ENCODE measurements at places on chromosomes 3 and 15. TPM values are rescaled to one million over a fixed set of nuclear protein-coding genes. Genes with fewer than 3 reads are reported as not detected.

Gene OR5K2
- not detected for total RNA-seq

Gene VPS8
- total RNA-seq: 93.1 TPM

Gene MAGEL2
- total RNA-seq: 2.5 TPM

Gene RPSA
- total RNA-seq: 2,504 TPM

Gene ERICH6
- not detected for total RNA-seq

Gene CHRNA7
- 14.0 TPM for total RNA-seq

Gene CTXN2
- 0.60 TPM for total RNA-seq

Gene HTR3E
- not detected for total RNA-seq

Gene STAC
- 9.6 TPM for total RNA-seq

- H3K4me3 ChIP-seq: no peak overlapping the region
- H3K4me1 ChIP-seq: peaks cover 49% of the 10 kb centered on the region
- no peak overlapping the region for H3K27ac ChIP-seq
- no peaks in the 10 kb centered on the region for H3K27me3 ChIP-seq
- DNase-seq: no peak
- peaks cover 7% of the 10 kb centered on the region for H3K36me3 ChIP-seq
Observed at GRCh38 chr3:33428734-33429133, 11.5 kb downstream of the UBP1 start.

- no peaks in the 10 kb centered on the region for H3K27me3 ChIP-seq
- H3K4me3 ChIP-seq: no peak overlapping the region
- H3K27ac ChIP-seq: no peak overlapping the region
- no peak for DNase-seq
- H3K4me1 ChIP-seq: peaks cover under 1% of the 10 kb centered on the region
Observed at GRCh38 chr3:86239946-86240345, 751.0 kb downstream of the VGLL3 start.

DNA sequence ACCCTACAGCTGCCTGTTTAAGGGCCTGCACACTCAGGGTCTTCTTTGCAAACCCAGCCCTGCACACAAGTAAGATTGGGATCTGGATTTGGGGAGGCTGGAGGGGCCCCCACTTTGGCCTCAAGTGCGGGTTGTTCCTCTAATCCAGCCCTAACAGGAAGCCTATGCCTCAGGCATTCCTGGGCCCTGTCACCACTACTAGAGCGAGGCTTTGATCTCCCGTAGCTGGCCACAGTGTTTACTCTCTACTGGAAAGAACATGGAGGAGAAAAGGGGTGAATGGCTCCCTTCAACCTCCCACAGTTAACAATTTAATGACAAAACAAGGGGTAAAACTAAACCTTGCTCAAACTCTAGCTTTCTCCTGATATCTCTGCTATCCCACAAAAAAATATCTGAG is 48.4 kb downstream of the DZIP1L start:
- DNase-seq: no peak
- no peaks in the 10 kb centered on the region for H3K4me1 ChIP-seq
- no peak overlapping the region for H3K27ac ChIP-seq
- H3K36me3 ChIP-seq: no peaks in the 10 kb centered on the region
- no peak overlapping the region for H3K4me3 ChIP-seq

GRCh38 chr3:5218815-5219214 is 31.3 kb downstream of the EDEM1 start:
- peaks cover 33% of the 10 kb centered on the region for H3K4me1 ChIP-seq
- no peak overlapping the region for H3K4me3 ChIP-seq
- no peaks in the 10 kb centered on the region for H3K36me3 ChIP-seq
- DNase-seq: no peak
- peak overlapping the region; percentile 82 for H3K27ac ChIP-seq
- no peaks in the 10 kb centered on the region for H3K27me3 ChIP-seq

DNA sequence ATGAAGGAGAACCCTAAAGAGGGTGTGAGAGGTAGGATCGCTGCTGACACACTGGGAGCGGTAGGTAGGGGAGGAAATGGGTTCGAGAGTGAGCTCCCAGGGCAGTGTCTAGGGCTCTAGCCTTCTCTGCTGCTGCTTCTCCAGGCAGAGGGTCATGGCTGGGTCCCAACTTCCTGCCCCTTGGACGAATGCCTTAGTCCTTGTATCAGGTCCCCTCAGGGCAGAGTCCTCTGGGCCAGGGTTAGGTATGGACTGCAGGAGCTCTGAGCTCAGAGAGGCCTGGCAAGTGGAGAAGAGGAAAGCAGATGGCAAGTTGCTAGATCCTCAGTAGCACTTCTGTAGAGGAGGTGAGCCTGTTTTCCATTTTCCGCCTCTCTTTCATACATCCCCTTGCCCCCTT is 2.9 kb downstream of the CORO2B start:
- no peaks in the 10 kb centered on the region for H3K36me3 ChIP-seq
- no peak overlapping the region for H3K4me3 ChIP-seq
- no peak overlapping the region for H3K27ac ChIP-seq
- H3K27me3 ChIP-seq: peaks cover 25% of the 10 kb centered on the region
- no peak for DNase-seq

DNA sequence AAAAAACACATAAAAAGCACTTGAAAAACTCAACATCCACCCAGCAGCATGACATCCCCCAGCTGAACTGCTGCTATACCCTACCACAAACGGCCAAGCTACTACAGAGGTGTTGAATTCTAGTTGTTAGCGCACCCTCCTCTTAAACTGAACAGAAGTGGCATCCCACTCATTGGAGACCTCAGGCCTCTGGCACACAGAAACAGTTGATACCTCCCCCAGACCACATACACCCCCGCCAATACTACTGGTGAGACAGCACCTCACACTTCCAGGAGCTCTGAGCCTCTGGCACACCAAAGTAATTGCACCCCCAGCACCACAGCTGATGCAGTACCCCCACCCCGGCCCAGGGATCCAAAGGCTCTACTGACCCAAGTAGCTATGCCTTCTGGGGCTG is 190.2 kb downstream of the SCAPER start:
- H3K36me3 ChIP-seq: no peaks in the 10 kb centered on the region
- no peaks in the 10 kb centered on the region for H3K4me1 ChIP-seq
- DNase-seq: no peak
- no peaks in the 10 kb centered on the region for H3K27me3 ChIP-seq
- H3K27ac ChIP-seq: no peak overlapping the region

DNA sequence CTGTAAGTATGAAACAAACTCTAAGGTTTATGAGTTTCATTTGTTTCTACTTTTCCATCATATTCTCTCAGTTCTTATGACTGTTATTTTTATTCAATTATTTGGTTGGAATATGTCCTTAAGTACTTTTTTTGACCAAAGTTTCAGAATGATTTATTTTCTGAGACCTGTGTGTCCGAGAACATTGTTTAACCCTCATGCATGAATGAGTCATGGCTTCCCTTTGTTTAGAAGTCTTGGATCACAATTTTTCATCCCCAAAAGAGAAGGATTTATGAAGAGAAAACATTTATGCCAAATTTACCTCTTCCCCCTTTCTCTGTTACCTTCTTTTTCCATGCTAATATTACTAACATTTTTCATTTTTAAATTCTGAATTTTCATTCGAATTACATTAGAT is 518.0 kb upstream of the NR2F2 start:
- H3K27ac ChIP-seq: no peak overlapping the region
- H3K27me3 ChIP-seq: no peaks in the 10 kb centered on the region
- no peaks in the 10 kb centered on the region for H3K36me3 ChIP-seq
- no peak for DNase-seq
- H3K4me1 ChIP-seq: no peaks in the 10 kb centered on the region

DNA sequence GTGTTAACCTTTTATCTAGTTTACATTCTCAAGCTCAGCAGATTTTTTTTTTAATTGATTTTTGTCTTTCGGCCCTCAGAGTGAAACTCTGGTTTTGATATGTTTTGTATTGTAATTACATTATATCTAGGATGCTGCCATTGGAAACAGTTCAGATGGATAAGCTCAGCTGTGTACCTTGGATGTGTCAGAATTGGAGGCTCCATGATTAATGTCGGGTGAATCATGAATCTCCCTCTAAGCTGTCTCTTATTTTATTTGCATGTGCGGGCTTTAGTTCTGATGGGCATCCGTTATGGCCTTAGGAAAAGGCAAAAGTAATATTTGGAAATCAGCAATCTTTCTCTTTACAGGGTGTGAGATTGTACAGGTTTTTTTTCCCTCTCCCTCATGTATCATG is 4.2 kb downstream of the PTPRG start:
- no peak overlapping the region for H3K4me3 ChIP-seq
- DNase-seq: no peak
- no peak overlapping the region for H3K27ac ChIP-seq
- no peaks in the 10 kb centered on the region for H3K27me3 ChIP-seq

GRCh38 chr15:101019366-101019896 is 100.3 kb downstream of the LRRK1 start:
- no peaks in the 10 kb centered on the region for H3K36me3 ChIP-seq
- no peak for DNase-seq
- H3K27me3 ChIP-seq: no peaks in the 10 kb centered on the region
- H3K27ac ChIP-seq: no peak overlapping the region

DNA sequence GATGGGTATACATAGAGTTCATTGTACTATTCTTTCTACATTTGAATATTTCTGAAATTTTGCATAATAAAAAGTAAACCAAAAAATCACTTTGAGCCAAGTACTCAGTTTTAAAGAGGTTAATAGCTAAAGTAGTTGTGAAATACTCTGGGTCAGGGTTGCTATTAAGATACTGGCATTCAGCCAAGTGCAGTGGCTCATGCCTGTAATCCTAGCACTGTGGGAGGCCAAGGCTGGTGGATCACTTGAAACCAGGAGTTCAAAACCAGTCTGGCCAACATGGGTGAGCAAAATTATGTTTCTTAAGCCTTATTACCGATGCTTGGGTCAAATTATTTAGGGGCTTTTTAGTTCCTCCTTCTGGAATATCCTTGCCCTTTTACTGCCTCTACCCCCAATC is 122.0 kb upstream of the MELTF start:
- H3K4me3 ChIP-seq: no peak overlapping the region
- H3K36me3 ChIP-seq: peaks cover 7% of the 10 kb centered on the region
- no peaks in the 10 kb centered on the region for H3K27me3 ChIP-seq
- H3K27ac ChIP-seq: no peak overlapping the region
- H3K4me1 ChIP-seq: peaks cover 3% of the 10 kb centered on the region
- no peak for DNase-seq

DNA sequence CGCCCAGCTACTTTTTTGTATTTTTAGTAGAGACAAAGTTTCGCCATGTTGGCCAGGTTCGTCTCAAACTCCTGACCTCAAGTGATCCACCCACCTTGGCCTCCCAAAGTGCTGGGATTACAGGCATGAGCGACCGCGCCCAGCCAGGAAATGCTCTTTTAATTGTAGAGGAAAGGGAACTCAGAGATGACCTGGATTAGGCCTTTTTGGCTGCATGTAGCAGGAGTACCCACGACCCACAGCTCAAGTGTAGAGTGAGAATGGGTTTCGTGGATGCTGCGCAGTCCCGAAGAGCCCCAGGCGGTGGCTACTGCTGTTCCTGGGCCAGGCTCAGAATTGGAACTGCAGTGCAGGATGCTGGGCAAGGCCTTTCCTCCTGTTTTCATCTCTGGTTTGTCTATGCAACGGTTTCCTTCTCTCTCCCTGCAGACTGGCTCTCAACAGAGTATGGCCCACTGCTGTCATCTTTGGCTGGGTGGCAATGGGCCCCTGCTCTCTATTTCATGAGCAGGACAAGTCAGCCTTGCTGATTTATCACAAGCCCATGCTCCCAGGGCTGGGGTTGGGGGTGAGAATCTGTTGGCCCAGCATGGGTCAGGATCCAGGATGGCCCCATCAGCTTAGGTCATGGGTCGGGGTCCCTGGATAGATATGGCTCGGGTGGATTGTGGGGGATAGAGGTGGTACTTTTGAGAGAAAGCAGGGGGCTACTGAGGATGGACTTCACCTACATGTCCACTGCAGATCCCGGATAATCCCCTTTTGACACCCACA is 51.2 kb downstream of the GASK1A start:
- H3K4me1 ChIP-seq: peaks cover 5% of the 10 kb centered on the region
- H3K27ac ChIP-seq: no peak overlapping the region
- H3K4me3 ChIP-seq: no peak overlapping the region
- no peaks in the 10 kb centered on the region for H3K36me3 ChIP-seq

GRCh38 chr3:149575961-149576564 is 81.8 kb downstream of the WWTR1 start:
- H3K4me3 ChIP-seq: no peak overlapping the region
- no peaks in the 10 kb centered on the region for H3K36me3 ChIP-seq
- H3K4me1 ChIP-seq: peaks cover 26% of the 10 kb centered on the region
- peak overlapping the region; percentile 27 for H3K27ac ChIP-seq
- no peaks in the 10 kb centered on the region for H3K27me3 ChIP-seq

DNA sequence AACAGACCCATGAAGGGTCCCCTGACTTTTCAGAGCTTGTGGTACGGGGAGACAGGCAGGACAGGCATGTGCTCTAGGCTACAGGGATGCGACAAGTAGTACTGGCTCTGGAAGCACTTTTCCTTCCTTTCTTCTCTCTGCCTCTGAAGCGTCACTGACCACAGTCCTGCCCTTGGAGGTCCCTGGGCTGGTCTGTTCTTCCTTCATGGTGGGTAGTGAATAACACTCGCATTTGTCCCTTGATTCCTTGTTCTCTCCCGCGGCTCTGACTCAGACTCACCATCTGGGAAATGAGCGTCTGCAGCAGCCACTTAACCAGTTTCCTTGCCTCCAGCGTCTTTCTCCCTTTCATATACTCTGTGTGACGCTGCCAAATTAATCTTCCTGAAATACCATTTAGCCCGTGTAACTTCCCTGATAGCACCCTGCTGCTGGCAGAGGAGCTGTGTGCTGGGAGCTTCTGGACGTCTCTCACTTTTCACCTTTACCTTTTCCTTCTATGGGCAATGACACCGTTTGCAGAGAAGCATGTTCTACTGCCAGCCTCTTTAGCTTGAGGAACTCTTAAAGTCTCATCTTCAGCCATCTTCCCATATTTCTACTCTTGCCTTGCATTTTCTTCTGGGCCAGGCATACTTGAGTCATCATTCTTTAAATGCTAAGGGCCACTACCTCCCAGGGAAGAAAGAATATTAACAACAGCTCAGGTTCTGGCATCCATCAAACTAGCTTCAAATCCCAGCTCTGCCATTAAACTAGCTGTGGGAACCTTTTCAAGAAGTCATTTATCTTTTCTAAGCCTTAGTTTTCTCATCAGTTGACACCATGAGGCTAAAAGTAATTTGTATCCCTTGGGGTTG is 33.6 kb downstream of the TMEM45A start:
- H3K27me3 ChIP-seq: no peaks in the 10 kb centered on the region
- no peak for DNase-seq
- H3K36me3 ChIP-seq: no peaks in the 10 kb centered on the region
- no peak overlapping the region for H3K4me3 ChIP-seq
- no peak overlapping the region for H3K27ac ChIP-seq
- no peaks in the 10 kb centered on the region for H3K4me1 ChIP-seq

GRCh38 chr3:40745381-40746106 is 220.8 kb downstream of the ZNF621 start:
- no peak overlapping the region for H3K4me3 ChIP-seq
- H3K4me1 ChIP-seq: peaks cover 3% of the 10 kb centered on the region
- H3K27me3 ChIP-seq: no peaks in the 10 kb centered on the region
- no peak overlapping the region for H3K27ac ChIP-seq

DNA sequence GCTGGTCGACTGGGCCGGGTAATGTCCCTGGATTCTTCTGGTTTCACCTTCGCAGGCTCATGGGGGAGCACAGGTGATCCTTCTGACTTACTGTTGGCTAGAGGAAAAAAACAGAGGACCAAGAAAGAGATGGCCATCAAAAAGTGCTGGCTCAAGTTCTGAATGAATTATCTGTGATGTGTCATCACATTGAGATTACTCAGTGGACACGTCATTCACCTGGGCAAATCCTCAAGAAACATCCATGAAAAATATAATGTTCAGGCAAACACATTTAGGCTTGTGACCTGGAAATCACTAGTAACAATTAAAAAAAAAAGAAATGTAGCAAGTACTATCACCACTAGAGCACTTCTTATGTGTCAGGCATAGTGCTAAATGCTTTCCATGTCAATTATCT is 81.5 kb upstream of the SLC2A2 start:
- no peak overlapping the region for H3K4me3 ChIP-seq
- H3K27me3 ChIP-seq: no peaks in the 10 kb centered on the region
- no peaks in the 10 kb centered on the region for H3K36me3 ChIP-seq
- no peak for DNase-seq
